Left kidney (tissue), 8 donors: ENCODE measurements at places on chromosomes 6 and 20. TPM values are rescaled to one million over a fixed set of nuclear protein-coding genes. Genes with fewer than 3 reads are reported as not detected.

The PTCRA gene
- polyA plus RNA-seq: not detected

The ZSCAN31 gene
- 12.0 TPM for polyA plus RNA-seq

The MUC22 gene
- not detected for polyA plus RNA-seq

The ADIG gene
- polyA plus RNA-seq: not detected

The MROH8 gene
- 9.2 TPM for polyA plus RNA-seq
